ENCODE measurements at places on chromosomes 1 and 21.

DNA sequence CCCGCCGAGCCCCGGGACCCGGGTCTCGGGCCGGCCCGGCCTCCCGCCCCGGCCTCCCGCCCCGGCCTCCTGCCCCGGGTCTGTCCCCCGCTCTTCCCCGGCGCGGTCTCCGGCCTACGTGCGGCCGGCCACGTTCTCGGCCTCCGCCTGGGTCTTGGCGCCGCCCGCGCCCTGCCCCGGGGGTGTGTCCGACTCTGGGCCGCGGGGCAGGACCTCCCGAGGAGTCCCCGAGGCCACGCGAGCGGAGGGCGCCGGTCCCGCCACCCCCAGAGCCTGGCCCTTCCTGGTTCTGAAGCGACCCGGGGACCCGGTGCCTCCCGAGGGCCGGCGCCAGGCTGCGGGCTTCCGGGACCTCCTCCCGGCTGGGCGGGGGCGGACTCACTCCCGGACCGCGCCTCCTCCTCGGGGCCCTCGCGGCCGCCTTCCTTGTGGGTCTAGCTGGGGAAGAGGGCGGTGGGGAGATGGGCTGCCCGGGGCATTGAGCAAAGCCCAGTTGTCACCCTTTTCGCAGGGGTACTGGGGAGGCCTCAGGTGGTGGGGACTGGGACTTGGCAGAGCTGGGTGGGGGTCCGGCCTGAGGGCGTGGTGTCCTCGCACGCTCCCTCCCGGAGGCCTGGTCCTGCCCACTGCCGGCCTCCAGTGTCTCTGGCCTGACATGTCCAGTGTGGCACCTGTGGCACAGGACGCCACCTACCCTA lies 558 bp downstream of the PFKL start:
- peak; percentile 82 for DNase-seq

DNA sequence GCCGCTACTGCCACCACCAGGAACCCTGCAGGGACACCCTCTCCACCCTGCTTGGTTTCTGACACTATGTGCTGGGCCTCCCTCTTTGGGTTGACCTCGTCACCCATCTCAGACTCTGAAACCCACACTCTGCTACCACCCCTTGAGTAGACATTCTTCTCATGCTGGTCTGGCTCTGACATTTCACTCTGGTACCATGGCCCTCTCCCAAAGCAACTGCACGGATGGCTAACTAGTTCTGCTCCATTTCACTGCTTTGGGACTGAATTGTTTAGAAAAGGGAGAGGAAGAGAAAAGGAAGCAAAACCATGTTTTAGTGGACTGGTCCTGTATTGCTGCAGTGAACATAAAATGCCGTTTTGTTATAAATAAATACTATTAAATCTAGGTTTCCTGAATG lies 137.8 kb downstream of the KCNK2 start:
- DNase-seq: no peak

DNA sequence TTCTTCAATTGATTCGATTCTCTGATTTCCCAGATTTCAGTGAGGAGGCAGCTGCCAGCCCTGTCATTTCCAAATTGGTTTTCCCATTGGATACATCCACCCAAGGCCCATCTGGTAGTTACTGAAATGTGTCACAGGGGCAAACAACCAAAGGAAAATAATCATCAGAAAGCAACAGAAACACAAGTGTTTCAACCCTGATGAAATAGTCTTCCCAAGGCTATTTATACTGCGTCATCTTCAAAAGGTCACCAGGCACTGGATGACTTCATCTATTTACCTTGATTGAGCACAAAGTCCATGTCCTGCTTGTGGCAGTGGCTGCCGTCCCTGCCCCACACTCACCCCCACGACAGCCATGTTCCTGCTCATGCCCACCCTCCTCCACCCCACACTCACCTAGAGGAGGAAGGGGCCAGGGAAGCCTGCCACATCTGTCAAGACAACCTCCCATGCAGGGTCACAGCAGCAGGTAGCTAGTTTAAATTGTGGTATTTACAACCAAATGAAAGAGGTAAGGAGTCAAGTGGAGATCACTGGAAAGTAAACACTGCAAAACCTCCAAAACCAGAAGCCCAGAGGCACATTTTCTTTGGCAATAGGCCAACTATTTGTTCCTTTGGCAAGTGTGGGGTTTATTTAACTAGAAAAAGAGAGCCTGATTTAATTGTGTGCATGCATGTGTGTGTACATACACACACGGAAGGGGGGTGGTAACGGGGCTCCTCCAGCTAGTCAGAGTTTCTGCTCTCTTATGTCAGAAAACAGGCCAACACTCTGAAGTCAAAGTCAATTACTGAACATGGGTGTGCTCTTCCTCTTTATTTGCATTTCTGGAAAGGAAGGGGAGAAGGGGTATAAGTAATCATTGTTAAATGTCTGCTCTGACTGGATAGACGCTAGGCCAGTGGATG lies 49.5 kb upstream of the RAB4A start:
- peak; percentile 28 for DNase-seq

- DNase-seq: no peak
Measured at GRCh38 chr1:34188418-34188817, 11.7 kb downstream of the C1orf94 start.

GRCh38 chr1:7536891-7537591 lies 234.1 kb upstream of the VAMP3 start:
- DNase-seq: no peak

DNA sequence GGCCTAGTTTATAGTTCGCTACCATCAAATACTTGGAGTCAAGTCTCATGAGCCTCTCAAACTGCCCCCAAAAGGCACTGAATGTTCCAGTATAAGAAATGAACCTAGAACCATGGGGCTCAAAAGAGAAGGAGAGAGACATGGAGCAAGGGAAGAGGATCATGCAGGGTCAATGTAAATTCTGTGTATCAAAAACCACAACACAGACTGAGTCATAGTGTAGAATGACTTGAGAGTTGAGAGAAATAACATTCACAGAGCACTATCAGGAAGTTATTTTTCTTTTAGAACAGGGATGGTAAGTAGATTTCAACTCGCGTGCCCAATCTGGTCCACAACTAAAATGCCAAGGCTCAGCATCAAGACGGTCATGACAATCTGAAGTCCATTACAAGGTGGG lies 59.8 kb downstream of the GNG12 start:
- DNase-seq: no peak

DNA sequence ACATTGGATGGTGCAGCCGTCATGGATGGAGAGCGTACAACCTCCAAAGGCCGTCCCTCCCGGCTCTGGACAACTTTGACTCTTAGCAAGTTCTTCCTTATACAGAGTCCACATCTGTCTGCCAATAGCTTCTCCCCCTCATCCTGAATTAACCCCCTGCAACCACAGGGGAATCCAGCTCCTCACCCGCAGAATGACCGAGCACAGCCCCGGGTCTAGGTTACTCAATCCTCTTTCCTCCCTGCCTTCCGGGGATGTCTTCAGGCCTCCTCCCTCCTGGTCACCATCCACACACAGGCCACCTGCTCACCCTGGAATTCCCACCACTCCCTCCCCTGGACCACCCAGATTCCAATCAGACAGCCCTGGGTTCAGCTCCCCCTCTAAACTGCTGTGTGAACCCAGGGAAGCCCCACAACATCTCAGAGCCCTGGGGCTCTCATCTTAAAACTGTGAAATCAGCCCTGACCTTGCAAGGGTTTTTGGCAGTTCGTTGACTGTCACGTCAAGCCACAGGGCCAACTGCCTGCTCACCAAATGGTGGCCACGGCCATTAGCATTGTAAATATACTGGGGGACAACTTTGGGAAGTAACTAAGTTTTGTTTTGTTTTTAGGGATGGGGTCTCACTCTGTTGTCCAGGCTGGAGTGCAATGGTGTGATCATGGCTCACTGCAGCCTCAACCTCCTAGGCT lies 54.2 kb downstream of the HSPG2 start:
- no peak for DNase-seq

DNA sequence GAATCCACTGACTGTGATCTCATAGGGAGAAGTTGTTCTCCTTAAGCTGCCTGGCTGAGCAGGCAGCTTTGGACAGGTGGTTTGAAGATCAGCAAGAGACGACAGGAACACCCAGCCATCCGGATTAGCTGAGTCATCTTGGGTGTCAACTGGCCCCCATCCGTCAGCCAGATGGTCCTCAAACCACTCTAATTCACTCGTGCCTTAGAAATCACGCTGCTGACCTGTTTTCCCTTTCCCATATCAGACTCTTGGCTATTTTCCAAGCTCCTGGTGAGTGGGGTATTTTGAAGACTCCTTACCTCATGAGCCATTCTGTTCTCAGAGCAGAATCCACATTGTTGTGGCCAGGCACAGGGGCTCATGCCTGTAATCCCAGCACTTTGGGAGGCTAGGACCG lies 149.1 kb upstream of the L1TD1 start:
- DNase-seq: peak; percentile 29

Data from hematopoietic multipotent progenitor cell treated with erythropoietin and hydrocortisone succinate and interleukin-3 and kit ligand, for 4 days (in vitro differentiated cells).